ELR (cell line): ENCODE measurements at places on chromosomes 2 and 18.

DNA sequence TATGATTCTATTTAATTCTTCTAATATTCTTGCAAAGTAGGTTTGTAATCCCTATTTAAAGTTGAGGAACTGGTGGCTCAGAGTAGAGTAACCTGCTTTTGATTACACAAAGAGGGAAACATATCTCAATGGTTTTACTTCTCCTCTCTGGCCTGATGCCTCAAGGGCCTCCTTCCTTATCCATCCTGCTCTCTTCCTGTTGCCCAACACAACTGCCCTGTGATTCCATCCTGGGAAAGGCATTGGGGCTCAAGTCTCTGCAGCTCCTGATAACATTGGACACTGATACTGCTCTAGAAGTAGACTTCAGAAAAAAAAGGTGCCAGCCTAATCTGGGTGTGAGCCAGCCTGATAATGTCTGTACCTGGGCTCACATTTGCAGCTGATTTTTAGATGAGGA lies 75.8 kb downstream of the RDH14 start:
- no peak for DNase-seq

GRCh38 chr18:32287249-32287648 lies 97.4 kb downstream of the MEP1B start:
- DNase-seq = no peak

- DNase-seq = no peak
Observed at GRCh38 chr2:64307421-64307820, 146.5 kb upstream of the LGALSL start.

GRCh38 chr18:37783771-37784170 lies 218.2 kb upstream of the CELF4 start:
- no peak for DNase-seq

DNA sequence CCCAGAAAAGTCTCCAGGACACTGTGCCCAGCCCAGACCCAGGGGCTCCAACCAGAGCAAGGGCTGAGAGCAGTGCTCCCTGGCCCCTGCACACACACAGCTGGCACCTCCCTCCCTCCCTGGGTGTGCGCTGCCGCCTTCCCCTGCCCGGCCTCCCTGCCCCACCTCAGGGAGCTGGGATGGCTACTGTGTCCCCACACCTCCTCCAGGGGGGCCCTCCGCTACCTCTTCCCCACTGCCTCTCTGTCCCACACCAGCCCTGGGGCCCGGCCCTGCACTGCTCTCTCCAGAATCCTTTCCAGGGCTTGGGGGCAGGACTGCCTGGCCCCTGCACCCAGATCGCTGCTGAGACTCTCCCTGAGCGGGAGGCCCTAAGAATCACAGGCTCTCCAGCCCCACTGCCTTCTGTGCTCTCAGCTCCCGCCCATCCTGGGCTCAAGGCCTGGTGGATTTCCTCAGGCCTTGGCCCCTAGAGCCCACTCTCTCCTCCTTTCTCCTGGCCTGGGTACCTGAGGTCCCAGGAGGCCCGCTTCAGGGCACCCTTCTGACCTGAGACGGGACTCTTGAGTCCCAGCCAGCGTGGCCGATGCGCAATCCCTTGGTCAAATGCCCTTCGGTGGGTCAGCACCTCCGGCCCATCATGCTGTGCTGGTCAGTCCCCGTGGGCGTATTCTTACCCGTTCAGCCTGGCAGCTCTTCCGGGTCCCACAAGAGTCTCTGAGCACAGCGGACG lies 276.8 kb upstream of the HDAC4 start:
- DNase-seq = no peak

DNA sequence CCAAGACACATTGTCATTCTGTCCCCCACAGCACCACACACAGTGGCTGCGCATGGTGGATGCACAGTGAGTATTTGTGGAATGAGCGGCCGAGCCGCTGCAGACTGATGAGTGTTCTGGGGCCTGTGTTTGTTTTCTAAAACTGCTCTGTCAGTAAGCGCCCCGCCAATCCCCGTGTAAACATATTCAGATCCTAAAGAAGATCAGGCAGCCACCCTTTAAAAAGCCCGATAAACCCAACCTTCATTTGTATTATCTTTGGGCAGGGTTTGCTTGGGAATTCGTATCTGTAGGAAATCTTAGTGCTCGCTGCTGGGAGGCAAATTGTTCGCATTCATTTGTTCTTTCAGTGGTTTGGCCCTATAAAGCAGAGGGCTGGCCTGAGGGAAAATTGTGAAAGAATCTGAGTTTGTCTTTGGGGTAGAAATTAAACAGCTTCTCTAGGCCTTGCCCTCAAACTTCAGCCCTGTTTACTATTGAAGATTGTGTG lies 68.6 kb downstream of the TGOLN2 start:
- peak; percentile 28 for DNase-seq

- DNase-seq = peak; percentile 49
Observed at GRCh38 chr2:33104052-33104623, 157.4 kb downstream of the LTBP1 start.

GRCh38 chr2:234158812-234159211 lies 108.3 kb downstream of the SPP2 start:
- DNase-seq = peak; percentile 74

DNA sequence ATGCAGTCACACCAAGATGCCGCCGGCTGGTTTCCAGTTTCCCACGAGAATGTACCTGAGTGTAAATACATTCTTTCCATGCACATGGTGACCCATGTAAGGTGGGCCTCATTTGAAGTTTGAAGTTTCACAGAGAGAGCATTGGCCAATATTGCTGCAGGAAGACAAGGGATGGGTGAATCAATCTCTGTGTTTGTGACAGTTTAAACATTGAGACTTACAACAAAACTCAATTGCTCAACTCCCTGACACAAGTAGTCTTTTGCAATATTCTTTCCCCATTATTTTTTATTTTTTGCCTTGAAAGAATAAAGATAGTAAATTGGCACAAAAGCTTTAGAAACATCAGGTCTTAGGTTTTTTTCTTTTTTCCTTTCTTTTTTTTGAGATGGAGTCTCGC lies 5.1 kb downstream of the SERPINB2 start:
- no peak for DNase-seq

GRCh38 chr18:55149994-55150393 lies 190.7 kb upstream of the CCDC68 start:
- no peak for DNase-seq

DNA sequence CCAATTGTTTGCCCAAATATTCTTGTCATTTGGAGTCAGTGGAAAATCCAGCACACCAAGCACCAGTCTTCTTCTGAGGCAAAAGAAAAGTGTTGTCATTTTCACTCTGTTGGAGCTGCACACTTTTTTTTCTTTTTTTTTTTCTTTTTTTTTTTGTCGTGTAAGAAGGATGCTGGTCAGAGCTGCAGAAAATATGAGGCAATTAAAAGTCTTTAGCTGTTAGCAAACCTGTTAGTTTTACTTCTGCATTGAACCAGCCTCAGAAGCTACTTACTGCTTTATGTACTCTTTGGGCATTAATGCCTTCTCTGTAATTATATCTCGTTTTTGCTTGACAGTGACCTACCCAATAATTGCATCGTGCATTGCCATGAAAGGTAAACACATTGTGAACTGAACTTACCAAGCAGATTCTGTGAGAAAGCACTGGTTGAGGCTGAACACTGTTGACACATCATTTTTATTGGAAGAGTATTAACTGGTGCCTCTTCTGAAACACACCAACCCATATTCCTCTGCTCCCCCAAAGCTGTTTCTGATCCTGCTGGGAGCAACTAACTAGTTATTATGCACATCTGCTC lies 165.4 kb downstream of the CAPN13 start:
- no peak for DNase-seq

GRCh38 chr2:95278637-95279225 lies 4.5 kb downstream of the PROM2 start:
- no peak for DNase-seq

- peak; percentile 87 for DNase-seq
Observed at GRCh38 chr2:234694244-234695013, 197.5 kb upstream of the ARL4C start.

DNA sequence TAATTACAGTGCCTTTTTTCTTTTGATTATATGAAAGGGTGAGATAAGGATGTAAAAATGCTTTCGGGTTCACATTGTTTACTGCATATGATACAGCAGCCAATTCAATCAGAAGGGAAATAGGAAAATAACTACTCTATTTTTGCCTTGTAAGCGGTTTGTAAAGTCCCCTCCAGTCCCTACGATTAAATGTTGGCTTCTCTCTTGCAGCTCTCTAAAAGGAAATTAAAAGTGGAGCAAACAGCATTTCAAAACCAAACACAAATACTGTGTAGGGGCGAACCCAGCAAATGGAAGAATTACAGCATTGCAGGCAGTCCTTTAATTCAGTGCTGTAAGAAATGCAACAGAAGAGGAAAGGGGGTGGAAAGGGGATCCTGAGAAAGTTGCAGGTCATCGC lies 18.9 kb downstream of the LYPD6B start:
- no peak for DNase-seq

GRCh38 chr2:85420536-85421259 lies 2.2 kb downstream of the SH2D6 start:
- peak; percentile 81 for DNase-seq

- peak; percentile 43 for DNase-seq
Observed at GRCh38 chr18:24915547-24915946, 436.4 kb downstream of the ZNF521 start.
